Stimulated activated CD4-positive, alpha-beta T cell treated with anti-CD3 and anti-CD28 coated beads, TNF-alpha, amount 100 ng/mL, for 1 hour (primary cell): ENCODE measurements at places on chromosomes 1 and 21.

- DNase-seq: no peak
Observed at GRCh38 chr1:186564582-186564981, 103.7 kb upstream of the PDC start.

- DNase-seq: no peak
Observed at GRCh38 chr1:159961636-159962035, 7.6 kb upstream of the SLAMF9 start.

DNA sequence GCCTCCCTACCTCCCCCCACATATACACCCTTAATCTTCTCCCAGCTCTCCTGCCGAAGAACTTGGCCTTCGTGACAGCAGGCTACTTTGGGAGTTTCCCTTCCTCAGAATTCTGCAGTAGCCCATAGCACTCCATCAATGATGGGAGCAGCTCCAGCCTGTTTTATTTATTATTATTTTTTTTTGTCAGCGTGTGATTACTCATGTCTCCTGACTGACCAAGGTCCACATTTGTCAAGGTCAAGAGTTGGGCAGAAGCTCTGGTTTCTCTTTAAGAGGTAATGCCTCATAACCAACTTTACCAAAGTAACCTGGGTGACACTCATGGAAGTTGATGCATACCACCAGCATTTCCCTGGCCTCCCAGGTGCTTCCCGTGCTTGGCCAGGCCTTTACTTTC lies 125.4 kb downstream of the ZZZ3 start:
- no peak for DNase-seq

GRCh38 chr21:34836103-34836932 lies 167.5 kb downstream of the CLIC6 start:
- no peak for DNase-seq

GRCh38 chr1:90384193-90384592 lies 332.9 kb downstream of the BARHL2 start:
- no peak for DNase-seq

DNA sequence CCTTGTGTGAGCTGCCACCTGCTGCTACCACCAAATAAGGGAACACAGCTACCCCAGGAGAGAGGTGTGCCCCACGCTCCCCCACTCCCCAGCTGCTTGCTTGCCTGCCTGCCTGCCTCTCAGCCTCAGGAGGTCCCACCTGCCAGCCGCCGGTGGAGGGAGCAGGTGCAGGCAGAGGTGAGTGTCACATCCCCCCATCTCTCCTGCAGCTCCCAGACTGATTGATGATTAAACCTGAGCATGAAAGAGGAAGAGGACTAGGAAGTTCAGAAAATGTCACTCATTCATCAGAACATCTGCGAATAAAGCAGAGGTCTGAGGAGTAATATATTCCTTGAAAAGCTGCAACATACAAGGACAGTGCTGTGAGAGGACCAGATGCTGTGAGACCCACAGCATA lies 58.6 kb upstream of the HIVEP3 start:
- DNase-seq: no peak

- no peak for DNase-seq
Observed at GRCh38 chr1:152110860-152111514, 4.3 kb downstream of the TCHH start.

GRCh38 chr1:22915231-22915630 lies 57.4 kb downstream of the LACTBL1 start:
- no peak for DNase-seq

- no peak for DNase-seq
Observed at GRCh38 chr1:30188999-30189398, 534.4 kb downstream of the MATN1 start.

GRCh38 chr1:87702455-87702854 lies 373.8 kb downstream of the LMO4 start:
- no peak for DNase-seq

- no peak for DNase-seq
Observed at GRCh38 chr1:209714338-209714737, 9.7 kb downstream of the HSD11B1 start.

DNA sequence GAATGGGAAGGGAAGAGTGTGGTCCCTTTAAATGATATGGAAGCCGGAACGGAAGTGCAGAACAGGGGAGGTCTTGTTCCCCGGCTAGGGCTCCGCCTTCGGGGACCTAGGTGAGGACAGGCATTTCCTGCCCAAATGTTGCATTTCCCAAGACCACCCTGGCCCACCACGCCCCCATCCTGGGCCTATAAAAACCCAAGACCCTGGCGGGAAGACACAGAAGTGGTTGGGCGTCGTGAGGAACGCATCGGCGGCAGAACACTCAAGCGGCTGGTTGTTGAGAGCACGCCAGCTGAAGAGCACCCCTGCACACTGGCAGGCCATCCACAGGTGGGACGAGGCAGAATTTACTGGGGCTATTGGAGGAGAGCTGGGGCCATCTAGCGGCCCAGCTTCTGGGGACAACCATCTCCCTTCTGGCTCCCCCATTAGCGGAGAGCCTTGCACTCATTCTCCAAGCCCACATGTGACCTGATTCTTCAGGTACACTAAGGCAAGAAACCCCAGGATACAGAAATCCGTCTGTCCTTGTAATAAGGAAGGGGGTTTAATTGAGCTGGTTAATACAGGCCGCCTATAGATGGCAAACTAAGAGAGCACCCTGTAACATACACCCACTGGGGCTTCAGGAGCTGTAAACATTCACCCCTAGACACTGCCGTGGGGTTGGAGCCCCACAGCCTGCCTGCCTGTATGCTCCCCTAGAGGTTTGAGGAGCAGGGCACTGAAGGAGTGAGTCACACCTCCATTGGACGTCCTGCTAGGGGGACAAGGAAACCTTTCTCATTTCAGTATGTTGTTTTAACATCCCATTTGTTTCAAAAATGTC lies 1327.9 kb downstream of the BRINP3 start:
- no peak for DNase-seq
